ENCODE measurements at places on chromosomes 12 and 14.

DNA sequence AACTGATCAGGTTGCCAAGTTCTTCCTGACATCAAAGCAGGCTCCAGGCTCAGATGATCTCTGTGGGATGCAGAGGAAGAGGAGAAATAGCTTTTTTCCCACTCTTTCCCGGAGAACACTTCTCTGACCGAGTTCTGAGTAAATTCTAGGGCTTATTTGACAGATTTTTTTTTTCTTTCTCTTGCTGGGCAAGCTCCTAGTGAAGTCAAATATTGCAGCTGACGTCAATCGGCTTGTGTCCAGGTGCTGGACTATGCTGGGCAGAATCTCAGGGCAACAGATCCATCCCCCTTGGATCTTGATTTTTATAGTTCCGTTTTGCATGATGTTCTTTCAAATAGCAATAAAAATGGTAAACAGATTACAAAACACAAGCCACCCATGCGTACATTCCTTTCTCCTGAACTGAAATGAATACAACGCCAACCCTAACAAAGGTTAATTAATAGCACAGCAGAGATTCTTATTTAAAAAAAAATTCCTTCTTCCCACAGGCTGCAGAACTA, 182.2 kb downstream of the NOVA1 start:
- DNase-seq = no peak

DNA sequence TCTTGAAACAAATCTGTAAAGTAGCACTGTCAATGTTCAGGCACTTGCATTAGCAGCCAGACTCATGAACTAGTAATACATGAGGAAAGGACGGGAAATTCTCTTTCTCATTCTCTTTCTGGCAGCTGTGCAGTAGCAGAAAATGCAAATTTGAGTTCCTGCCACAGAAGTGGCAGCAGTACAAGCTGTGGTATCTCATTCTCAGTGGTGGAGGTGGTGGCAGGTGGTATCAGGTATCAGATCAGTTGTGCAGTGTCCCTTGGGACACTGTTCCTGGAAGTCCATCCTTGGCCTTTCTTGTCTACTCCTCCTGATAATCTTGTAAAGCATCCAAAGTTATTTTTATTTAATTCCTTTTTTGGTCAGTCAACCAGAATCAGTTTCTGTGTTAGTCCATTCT, 103.0 kb downstream of the C12orf42 start:
- DNase-seq = no peak

- DNase-seq = no peak
Observed at GRCh38 chr14:61822458-61822857, 60.2 kb downstream of the SNAPC1 start.

DNA sequence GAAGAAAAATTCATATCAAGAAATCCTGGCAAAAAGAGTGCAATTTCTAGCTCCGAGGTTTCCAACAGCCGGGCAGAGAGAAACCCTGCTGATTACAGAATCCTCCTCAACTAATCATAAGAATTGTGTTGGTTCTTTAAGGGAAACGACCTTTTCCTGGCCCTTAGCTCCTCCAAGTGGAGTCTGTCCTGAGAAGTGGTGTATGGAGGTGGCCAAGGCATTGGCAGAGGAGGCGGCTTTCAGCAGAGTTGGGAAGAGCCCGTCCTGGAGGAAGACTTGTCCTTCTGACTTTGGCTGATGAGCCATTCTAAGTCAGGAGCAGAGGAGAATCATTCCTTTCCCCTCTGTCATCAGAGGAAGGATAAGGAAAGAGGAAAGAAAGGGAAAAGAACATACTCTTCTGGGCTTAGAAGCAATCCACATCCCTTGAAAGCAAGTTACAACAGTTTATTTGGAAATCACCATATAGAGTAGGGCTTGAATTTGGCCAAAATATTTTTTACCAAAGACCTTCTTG, 46.5 kb upstream of the PTCSC3 start:
- DNase-seq = no peak
